SW480 (cell line): ENCODE measurements at places on chromosomes 4 and X.

- DNase-seq, result no peak
Measured at GRCh38 chr4:27789773-27790172, 929.1 kb downstream of the STIM2 start.

DNA sequence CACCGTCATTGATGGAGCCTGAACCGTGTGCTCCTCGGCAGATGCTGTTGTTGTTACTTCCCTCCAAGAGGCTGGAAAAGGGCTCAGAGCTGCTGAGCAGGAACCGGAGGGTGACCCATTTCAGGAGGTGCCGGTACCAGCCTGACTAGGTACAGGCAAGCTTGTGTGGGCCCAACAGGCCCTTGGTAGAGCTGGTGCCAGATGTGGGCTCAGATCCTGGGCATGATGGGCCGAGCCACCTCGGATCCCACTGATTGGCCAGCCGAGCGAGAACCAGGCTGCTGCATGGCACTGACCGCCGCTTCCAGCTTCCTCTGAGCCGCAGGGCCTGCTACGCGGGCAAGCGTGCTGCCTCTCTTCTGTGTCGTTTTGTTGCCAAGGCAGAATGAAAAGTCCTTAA, 33.7 kb downstream of the NOP14 start:
- no peak for DNase-seq

- no peak for DNase-seq
Measured at GRCh38 chr4:24703298-24703697, 92.1 kb upstream of the SOD3 start.

DNA sequence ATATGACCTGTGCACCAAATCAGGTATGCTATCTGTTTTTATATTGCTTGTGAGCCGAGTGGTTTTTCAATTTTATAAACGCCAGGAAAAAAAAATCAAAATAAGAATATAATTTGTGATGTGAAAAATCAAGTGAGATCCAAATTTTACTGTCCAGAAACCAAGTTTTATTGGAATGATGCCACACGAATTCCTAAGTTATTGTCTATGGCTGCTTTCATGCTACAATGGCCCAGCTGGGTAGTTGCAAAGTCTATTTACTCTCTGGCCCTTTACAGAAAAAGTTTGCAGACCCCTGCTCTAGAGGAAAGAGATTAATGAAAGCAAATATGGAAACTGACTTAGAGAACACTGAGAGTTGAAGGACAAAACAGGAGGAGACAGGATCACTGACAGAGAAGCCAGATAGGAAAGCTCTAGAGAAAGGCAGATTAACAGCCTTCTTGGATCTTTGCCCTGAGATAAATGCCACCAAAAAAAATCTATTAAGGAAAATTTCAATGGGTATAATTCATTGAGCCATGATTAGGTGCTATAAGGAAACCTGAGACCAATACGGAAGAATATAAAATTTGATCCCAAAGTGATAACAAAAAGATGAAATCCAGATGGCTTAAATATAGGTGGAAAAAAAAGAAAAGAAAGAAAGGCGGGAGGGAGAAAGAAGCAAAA, 29.8 kb downstream of the PRSS12 start:
- no peak for DNase-seq

DNA sequence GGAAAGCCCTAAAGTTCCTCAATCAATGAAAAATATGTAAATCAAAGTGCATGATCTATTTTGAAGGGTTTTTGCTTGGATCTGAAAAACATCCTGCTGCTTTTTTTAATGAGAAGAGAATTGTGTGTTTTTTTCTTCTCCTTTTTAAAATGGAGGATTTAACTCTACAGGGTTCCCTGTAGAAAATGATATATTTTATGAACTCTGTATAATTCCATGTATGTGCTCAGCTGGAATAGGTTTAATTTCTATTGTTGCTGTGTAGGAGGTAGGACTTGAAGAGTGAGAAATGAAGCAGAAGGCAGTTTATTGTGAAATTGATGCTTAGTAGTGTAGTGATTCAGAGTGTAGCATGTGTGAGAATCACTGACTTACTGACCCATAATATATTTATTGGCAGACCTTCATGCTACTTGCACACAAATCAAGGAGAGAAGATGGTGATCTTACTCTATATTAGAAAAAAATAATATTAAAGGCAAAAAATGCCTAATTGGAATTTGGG, 286.8 kb upstream of the FSTL5 start:
- no peak for DNase-seq
